ENCODE measurements at places on chromosomes 7 and 10.

DNA sequence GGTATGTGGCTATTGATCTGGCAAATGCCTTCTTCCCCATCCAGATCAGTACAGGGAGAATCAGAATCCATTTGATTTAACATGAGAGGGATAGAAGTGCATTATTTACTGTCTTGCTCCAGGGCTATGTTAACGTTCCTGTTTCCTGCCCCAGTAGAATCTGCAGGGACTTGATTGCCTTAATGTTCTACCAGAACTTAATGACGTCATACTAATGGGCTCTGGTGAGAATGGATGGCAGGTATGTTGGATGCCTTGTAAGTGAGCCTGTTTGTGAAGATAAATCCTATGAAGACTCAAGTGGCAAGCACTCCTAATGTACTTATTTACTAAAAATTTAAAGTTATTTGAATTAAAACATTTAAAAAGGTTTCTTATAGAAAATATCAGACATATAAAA, 44.5 kb upstream of the CHCHD3 start:
- H3K27me3 ChIP-seq: no peaks in the 10 kb centered on the region
- H3K4me1 ChIP-seq: no peaks in the 10 kb centered on the region
- no peak for DNase-seq
- no peak overlapping the region for H3K4me3 ChIP-seq

GRCh38 chr10:31064348-31064747, 32.7 kb upstream of the ZNF438 start:
- peaks cover 30% of the 10 kb centered on the region for H3K27me3 ChIP-seq
- no peak overlapping the region for H3K4me3 ChIP-seq
- H3K27ac ChIP-seq: no peak overlapping the region
- H3K4me1 ChIP-seq: no peaks in the 10 kb centered on the region
- no peak for DNase-seq

DNA sequence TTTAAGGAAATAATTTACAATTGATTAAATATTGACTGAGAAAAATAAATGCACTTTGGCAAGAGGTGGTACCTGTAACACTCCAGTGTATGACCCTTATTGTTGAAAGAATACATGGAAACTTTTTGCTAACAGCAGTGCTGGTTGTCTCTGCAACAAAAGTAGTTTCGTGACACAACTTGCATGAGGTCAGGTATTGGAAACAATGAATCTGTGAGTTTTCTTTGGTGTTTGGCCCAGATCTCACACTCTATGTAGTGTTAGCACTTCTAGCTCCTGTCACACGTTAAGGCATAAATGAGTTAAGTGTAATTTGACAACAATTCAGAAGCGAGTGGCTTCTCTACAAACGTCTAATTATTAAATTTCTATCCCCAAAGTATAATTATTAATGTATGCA, 137.7 kb upstream of the MDFIC start:
- no peaks in the 10 kb centered on the region for H3K27me3 ChIP-seq
- H3K27ac ChIP-seq: no peak overlapping the region
- DNase-seq: no peak
- H3K4me1 ChIP-seq: peaks cover 35% of the 10 kb centered on the region
- H3K36me3 ChIP-seq: peaks cover 1% of the 10 kb centered on the region

GRCh38 chr7:140675726-140676125, 3.0 kb downstream of the ADCK2 start:
- DNase-seq: no peak
- peaks cover 33% of the 10 kb centered on the region for H3K4me1 ChIP-seq
- no peak overlapping the region for H3K4me3 ChIP-seq
- H3K27me3 ChIP-seq: no peaks in the 10 kb centered on the region
- no peak overlapping the region for H3K27ac ChIP-seq

GRCh38 chr7:135239263-135239662, 5.6 kb downstream of the STRA8 start:
- H3K27ac ChIP-seq: no peak overlapping the region
- peaks cover 7% of the 10 kb centered on the region for H3K4me1 ChIP-seq
- no peak for DNase-seq

GRCh38 chr10:43067391-43068135, 9.3 kb upstream of the RET start:
- H3K27ac ChIP-seq: no peak overlapping the region
- H3K4me3 ChIP-seq: no peak overlapping the region
- H3K4me1 ChIP-seq: no peaks in the 10 kb centered on the region
- no peaks in the 10 kb centered on the region for H3K27me3 ChIP-seq

- H3K27ac ChIP-seq: no peak overlapping the region
- no peak overlapping the region for H3K4me3 ChIP-seq
- no peak for DNase-seq
- no peaks in the 10 kb centered on the region for H3K36me3 ChIP-seq
Observed at GRCh38 chr7:70744492-70744891, 387.5 kb upstream of the GALNT17 start.

GRCh38 chr7:127705461-127705959, 53.5 kb downstream of the SND1 start:
- H3K36me3 ChIP-seq: peaks cover 42% of the 10 kb centered on the region
- H3K4me3 ChIP-seq: no peak overlapping the region
- no peak for DNase-seq
- no peaks in the 10 kb centered on the region for H3K4me1 ChIP-seq

DNA sequence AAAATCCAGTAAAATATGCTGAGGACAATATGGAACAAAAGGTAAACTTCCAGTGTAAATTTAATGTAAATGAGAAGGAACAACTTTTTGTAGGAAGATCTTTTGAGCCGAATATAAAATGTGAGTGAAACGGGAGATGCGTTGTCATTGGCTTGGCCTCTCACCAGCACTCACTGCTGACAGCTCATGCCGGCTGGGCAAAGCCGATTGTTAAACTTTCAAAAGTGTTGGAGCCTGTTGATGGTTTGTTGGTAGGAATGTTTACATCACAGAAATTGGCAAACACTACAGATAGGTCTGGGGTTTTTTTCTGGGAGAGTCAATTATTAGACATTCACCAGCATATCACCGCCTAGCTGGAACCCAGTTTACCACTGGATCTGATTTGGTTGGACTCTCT, 6.1 kb downstream of the PSTK start:
- peaks cover 7% of the 10 kb centered on the region for H3K4me1 ChIP-seq
- peaks cover 3% of the 10 kb centered on the region for H3K36me3 ChIP-seq
- no peak overlapping the region for H3K27ac ChIP-seq
- no peak overlapping the region for H3K4me3 ChIP-seq

GRCh38 chr7:12757443-12757842, 70.0 kb downstream of the ARL4A start:
- H3K27ac ChIP-seq: no peak overlapping the region
- H3K27me3 ChIP-seq: no peaks in the 10 kb centered on the region
- no peaks in the 10 kb centered on the region for H3K36me3 ChIP-seq
- no peaks in the 10 kb centered on the region for H3K4me1 ChIP-seq
- no peak overlapping the region for H3K4me3 ChIP-seq

DNA sequence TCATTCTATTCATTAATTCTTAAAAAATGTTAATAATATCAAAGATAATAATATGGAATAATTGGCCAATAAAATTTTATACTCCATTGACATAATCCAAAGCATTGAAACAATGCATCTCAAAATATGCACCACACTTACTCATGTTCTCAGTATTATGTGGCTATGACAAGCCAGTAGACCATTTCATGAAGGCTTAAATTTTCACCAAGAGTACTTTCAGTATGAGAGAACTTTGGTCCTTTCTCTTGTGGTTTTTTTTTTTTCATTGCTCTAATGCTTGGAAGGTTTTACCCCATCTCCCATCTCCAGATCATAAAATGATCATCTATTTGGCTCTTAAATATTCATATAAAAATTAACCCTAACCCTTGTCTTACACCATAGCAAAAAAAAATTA, 45.5 kb upstream of the TMEM140 start:
- no peak overlapping the region for H3K27ac ChIP-seq
- peaks cover 4% of the 10 kb centered on the region for H3K4me1 ChIP-seq
- H3K27me3 ChIP-seq: no peaks in the 10 kb centered on the region
- H3K4me3 ChIP-seq: no peak overlapping the region

- no peak for DNase-seq
- no peaks in the 10 kb centered on the region for H3K27me3 ChIP-seq
- H3K4me3 ChIP-seq: peak overlapping the region; percentile 11
- peaks cover 23% of the 10 kb centered on the region for H3K36me3 ChIP-seq
Observed at GRCh38 chr10:1061930-1062774, 6.0 kb downstream of the WDR37 start.

DNA sequence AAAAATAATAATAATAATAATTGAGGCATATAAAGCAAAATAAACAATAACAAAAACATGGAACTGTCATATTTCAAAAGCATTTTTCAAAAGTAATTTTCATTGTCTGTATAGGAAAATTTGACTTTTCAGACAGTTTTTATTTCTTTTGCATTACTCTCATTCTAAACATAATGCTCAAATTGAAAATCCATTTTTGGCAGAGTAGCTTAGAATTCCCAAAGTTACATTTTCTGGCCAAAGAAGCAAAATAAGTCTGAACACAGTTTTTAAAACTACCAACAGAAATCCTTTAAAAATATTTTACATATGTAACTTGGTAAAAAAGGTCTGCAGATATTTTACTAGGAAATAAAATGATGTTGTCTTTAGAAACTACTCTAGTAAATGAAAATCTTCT, 535.4 kb downstream of the ANKRD7 start:
- H3K27ac ChIP-seq: no peak overlapping the region
- no peaks in the 10 kb centered on the region for H3K36me3 ChIP-seq
- H3K4me3 ChIP-seq: no peak overlapping the region
- DNase-seq: no peak
- no peaks in the 10 kb centered on the region for H3K27me3 ChIP-seq

DNA sequence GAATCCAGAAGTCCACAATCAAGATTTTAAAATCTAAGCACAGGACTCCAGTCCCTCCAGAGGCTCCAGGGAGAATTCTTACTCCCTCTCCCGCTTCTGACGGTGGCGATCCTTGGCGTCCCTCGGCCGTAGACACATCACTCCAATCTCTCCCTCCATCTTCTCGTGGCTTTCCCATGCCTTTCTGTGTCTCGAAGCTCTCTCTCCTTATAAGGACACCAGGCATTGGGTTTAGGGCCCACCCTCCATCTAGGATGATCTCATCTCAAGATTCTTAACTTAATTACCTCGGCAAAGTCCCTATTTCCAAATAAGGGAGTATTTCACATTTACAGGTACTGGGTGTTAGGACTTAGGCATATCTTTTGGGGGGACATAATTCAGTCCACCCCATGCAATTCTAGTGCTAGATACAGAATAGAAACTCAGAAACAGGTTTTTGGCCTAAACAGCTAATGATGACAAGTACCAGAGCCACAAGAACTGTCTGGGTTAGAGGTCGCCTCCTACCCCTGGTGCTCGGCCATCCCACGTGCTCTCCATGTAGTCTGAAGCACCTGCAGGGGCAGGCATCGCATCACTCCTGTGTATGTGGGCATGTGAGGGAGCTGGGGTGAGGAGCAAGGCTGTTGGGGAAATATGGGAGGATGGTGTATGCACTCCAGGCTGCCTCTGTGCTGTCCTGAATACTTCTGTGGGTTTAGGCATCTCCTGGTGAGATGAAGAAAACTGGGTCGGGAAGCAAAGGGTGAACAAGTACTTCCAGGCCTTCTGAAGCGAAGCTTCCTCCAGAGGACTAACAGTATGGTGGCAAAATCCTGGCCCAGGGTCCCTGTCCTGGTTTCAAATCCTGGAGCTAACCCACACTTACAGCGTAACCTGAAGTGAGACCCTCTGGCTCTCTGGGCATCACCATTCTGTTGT, 298.3 kb upstream of the ZMIZ1 start:
- DNase-seq: no peak
- no peaks in the 10 kb centered on the region for H3K4me1 ChIP-seq
- no peaks in the 10 kb centered on the region for H3K36me3 ChIP-seq
- no peaks in the 10 kb centered on the region for H3K27me3 ChIP-seq

GRCh38 chr10:93813507-93814465, 56.0 kb downstream of the LGI1 start:
- H3K36me3 ChIP-seq: no peaks in the 10 kb centered on the region
- DNase-seq: peak; percentile 48
- H3K4me1 ChIP-seq: no peaks in the 10 kb centered on the region
- H3K4me3 ChIP-seq: no peak overlapping the region

- no peak overlapping the region for H3K4me3 ChIP-seq
- peaks cover 17% of the 10 kb centered on the region for H3K27me3 ChIP-seq
- peaks cover 31% of the 10 kb centered on the region for H3K4me1 ChIP-seq
Observed at GRCh38 chr10:89160339-89160738, 46.8 kb downstream of the CH25H start.

DNA sequence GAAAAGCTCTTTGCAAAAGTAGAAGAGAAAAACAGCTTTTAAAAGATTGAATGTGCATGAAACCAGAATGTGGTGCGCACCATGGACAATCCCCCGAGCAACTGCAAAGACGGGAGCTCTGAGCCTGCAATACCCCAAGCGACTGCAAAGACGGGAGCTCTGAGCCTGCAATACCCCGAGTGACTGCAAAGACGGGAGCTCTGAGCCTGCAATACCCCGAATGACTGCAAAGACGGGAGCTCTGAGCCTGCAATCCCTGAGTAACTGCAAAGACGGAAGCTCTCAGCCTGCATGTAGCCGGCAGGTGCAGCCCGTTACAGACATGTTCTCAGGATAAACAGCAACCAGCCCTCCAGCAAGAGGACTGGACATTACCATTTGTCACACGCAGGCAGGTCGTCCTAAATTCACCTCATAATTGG, 6.2 kb downstream of the ZNF775 start:
- DNase-seq: no peak
- H3K27me3 ChIP-seq: no peaks in the 10 kb centered on the region
- peaks cover 8% of the 10 kb centered on the region for H3K4me1 ChIP-seq
- peaks cover under 1% of the 10 kb centered on the region for H3K36me3 ChIP-seq
- no peak overlapping the region for H3K27ac ChIP-seq

DNA sequence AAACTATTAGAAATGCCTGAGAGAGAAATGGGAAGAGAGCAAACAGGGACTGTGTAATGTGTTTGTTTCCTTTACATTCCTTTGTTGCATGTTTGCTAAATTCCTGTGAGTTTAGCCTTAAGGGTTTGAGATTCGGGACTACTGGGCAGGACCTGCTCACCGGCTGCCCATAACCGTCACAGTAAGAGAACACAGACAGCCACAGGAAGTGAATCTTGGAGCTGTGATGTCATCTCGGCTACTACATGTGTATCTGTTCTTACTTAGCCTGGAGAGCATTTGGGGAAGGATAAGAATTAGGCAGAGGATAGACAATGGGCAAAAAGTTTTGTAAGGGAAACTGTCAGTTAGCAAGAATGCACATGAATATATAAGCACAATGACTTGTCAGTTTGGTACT, 485.1 kb upstream of the KLF6 start:
- H3K27me3 ChIP-seq: peaks cover 2% of the 10 kb centered on the region
- H3K4me1 ChIP-seq: peaks cover 6% of the 10 kb centered on the region
- H3K27ac ChIP-seq: no peak overlapping the region
- H3K4me3 ChIP-seq: no peak overlapping the region

GRCh38 chr7:74175340-74175739, 1.2 kb downstream of the EIF4H start:
- DNase-seq: no peak
- H3K4me3 ChIP-seq: peak overlapping the region; percentile 87
- H3K27me3 ChIP-seq: no peaks in the 10 kb centered on the region
- peak overlapping the region; percentile 86 for H3K27ac ChIP-seq
- peaks cover 48% of the 10 kb centered on the region for H3K4me1 ChIP-seq

- H3K36me3 ChIP-seq: no peaks in the 10 kb centered on the region
- no peaks in the 10 kb centered on the region for H3K4me1 ChIP-seq
Observed at GRCh38 chr7:117119192-117119924, 166.1 kb downstream of the ST7 start.

- no peaks in the 10 kb centered on the region for H3K36me3 ChIP-seq
- H3K27me3 ChIP-seq: peaks cover 45% of the 10 kb centered on the region
- no peak overlapping the region for H3K27ac ChIP-seq
- H3K4me3 ChIP-seq: no peak overlapping the region
Observed at GRCh38 chr7:51317582-51317910, 937 bp upstream of the COBL start.

GRCh38 chr7:77799078-77799964, 748 bp downstream of the PHTF2 start:
- H3K27ac ChIP-seq: peak overlapping the region; percentile 91
- H3K27me3 ChIP-seq: no peaks in the 10 kb centered on the region
- peaks cover 66% of the 10 kb centered on the region for H3K4me1 ChIP-seq
- peak; percentile 51 for DNase-seq

Data from activated CD8-positive, alpha-beta memory T cell treated with anti-CD3 and anti-CD28 coated beads, Interleukin-2, amount 10 ng/mL, durations not matched to agents 7 days and 5 days (primary cell).